ENCODE measurements at places on chromosomes 6 and 20.

DNA sequence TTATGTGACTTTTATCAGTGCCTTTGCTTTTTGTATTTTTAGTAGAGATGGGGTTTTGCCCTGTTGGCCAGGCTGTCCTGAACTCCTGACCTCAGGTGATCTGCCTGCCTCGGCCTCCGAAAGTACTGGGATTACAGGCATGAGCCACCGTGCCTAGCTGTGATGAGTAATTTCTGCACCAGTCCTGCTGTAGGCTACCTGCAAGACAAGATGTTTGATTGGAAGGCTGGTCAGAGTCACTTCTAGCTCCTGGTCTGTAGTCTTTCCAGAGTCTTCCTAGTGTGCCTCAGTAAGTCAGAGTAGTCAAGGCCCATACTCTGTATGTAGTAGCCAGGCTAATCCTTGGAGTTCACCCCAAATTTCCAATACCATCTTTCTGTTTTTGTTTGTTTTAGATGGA lies 8.9 kb downstream of the TIAM2 start:
- no peak for DNase-seq

- DNase-seq: no peak
Observed at GRCh38 chr20:53020834-53021233, 48.7 kb downstream of the TSHZ2 start.

GRCh38 chr6:10633216-10633615 lies 61.2 kb downstream of the C6orf52 start:
- peak; percentile 12 for DNase-seq

DNA sequence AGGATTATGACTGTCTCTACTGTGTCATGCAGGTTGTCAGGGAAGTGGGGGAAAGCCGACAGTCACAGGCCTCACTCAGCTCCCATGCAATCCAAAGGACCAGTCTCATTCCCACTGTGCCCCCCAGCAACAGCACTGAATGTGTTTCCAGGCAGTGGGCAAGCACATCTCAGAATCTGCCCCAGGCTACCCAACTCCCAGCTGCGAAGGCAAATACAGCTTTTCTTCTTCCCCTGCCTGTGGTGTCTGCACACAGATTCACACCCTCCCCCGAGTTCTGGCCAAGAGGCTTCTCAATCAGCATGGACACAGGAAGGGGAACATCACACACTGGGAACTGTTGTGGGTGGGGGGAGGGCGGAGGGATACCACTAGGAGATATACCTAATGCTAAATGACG lies 75.3 kb downstream of the SNAP91 start:
- no peak for DNase-seq

DNA sequence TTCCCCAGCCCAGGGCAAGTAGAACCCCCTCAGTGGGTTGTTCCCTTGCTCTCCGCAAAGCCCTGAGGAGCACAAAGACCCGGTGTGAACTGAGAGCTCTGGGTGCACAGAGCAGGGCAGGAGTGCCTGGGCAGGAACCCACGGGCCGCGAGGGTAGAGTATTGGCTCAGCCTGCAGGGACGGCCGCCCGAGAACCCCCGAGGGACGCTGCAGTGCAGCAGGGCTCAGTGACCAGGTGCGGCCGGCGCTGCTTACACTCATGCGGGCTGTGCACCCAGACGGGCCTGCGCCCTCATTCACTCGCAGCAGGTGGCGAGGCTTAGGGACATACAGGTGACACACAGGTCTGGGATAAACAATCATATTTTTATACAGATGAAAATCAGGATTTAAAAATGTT lies 51.9 kb upstream of the PDE10A start:
- DNase-seq: no peak

DNA sequence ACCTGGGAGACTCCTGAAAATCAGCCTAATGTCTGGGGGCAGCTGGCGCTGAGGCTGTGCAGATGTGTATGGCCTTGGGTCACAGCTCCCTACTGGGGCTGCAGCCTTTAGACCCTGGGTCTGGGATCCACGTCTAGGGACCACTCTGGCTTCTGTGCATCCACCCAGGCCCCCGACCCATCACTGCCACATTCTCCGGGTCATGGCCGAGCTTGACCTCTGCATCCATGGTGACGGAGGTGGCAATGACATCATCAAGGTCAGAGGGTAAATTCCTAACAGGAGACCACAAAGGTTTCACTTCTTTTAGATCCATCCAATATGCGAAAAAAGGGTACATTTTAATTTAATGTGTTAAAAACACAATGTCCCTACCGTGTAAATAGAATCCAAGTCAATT lies 14.5 kb upstream of the PCMTD2 start:
- no peak for DNase-seq

All from activated CD4-positive, alpha-beta T cell treated with anti-CD3 and anti-CD28 coated beads for 48 hours (primary cell).